ENCODE measurements at places on chromosomes 1 and 21.
A peak's percentile ranks its signal among the peaks of the same experiment; 100 is the strongest.

DNA sequence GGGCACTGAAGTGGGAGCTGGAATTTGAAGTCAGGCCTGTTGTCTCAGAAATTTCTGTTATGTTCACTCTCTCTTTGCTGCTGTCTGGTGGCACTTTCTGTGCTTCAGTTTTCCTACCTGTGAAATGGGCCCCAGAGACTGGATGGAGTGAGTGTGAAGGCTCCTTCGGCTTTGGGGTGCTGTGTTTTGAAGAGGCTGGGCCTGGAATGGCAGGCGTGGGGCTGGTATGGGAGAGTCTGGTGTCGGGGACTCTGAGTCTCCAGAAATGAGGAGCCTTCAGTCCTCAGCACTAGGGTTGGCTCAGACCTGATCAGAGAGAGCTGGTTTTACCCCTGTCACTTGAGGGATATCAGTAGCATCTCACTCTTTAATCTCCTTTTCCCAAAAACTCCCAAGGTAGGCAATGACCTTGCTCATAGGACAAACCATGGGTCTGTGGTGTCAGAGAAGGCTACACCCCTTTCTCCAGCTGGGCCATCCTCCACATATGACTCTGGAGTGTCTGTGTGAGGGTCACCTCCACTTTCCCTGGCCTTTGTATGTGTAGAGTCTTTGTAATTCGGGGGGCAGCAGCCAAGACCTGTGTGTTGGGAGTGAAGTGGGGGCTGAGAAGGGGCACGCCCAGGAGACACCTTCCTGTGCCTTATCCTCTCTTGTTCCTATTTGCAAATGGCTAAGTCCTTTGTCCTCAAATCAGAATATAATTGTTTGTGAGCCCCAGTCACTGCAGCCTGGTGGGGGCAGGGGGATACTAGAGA, 279.9 kb downstream of the PTPRU start:
- DNase-seq = no peak

GRCh38 chr1:67897270-67897949, 64.1 kb upstream of the GNG12 start:
- peak; percentile 69 for DNase-seq

- DNase-seq = peak; percentile 64
Measured at GRCh38 chr1:205630241-205630640, 1.6 kb downstream of the ELK4 start.

DNA sequence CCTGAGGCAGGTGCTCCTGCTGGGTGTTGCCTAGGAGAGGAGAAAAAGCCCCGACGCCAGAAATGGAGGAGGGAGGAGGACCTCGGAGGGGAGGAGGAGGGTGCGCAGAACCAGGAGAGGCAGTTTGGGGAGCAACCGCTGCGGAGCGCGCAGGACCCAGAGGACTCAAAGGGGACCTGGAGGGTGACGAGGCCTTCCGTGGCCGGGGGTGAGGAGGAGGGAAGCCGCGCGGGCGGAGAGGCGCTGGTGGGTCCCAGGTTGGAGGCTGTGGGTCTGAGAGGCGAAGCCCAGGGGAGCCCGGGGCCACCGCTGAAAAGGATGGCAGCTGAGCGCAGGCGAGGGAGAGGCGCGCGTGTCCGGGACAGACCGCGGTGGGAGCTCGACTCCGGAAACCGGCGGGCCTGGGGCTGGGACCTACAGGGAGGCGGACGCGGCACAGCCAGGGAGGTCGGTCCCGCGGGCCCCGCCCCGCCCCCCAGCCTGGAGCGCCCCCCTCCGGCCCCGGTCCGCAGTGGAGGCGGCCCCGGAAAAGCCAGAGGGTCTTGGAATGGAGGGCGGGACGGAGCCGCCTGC, 15.1 kb downstream of the RNF223 start:
- no peak for DNase-seq

DNA sequence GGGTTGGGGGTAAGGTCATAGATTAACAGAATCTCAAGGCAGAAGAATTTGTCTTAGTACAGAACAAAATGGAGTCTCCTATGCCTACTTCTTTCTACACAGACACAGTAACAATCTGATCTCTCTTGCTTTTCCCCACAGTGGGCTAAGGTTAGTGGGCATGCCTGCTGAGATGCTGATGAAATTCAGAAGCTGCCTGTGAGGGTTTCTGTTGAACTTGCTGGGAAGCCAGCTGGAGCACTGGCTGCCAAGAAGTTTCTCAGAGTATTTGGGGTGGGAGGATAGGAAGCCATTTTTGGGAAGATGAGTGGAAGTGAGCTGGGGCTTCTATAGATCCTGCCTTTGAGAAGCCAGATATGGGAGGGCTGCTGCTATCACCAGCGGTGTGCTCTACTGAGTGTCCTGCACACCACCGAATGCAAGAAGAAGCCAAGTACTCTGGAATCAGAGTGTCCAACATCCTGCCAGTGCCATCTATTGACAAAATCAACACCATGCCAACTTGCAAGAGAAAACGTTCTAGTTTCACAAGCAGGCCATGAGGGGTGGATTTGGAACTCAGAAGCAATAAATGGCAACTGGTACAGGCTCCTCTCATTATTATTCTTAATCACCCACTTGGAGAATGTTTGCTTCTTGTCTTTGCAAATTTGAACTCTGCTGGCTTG, 102.7 kb downstream of the PTPRU start:
- DNase-seq = no peak

DNA sequence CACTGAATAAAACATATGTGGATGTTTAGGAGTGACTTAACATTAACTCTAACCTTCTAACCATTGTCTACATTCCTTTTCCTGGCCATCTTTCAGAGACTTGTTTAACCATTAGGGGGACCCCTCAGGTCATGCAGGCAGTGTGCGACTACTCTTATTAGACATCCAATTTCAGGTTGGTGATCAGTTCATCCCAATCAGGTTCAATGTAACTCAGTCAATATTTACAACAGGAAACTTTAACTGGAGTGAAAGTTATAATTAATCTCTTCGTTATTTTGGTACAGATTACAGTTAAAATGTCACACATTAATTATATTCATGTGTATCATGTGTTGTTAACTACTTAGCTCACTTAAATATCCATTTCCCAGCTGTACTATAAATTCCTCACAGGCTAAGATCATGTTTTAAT, 68.8 kb upstream of the RGS1 start:
- peak; percentile 65 for DNase-seq

DNA sequence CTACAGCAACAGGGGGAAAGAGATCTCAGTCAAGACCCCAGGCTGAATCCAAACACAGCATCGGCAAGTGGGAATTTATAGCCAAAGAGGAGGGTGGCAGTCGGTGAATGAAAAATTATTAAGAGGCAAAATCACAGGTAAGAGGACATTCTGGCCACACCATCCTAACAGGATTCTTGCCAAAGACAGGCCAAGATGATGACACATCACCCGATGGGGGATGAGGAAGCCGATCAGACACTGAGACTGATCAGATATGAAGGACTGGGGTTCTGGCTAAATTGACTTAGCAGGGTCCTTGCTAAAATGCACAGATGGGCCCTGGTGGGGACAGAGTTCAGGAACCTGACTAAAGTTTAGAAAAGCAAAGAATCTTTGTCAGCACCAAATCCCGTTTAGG, 402.2 kb downstream of the SMYD3 start:
- DNase-seq = no peak

DNA sequence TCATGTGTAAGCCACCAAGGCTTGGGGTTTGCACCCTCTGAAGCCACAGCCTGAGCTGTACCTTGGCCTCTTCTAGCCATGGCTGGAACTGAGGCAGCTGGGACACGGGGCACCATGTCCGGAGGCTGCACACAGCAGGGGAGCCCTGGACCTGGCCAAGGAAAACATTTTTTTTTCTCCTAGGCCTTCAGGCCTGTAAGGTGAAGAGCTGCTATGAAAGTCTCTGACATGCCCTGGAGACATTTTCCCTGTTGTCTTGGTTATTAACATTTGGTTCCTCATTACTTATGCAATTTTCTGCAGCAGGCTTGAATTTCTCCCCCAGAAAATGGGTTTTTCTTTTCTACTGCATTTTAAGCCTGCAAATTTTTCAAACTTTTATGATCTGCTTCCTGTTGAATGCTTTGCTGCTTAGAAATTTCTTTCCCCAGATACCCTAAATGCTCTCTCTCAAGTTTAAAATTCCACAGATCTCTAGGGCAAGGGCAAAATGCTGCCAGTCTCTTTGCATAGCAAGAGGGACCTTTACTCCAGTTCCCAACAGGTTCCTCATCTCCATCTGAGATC, 295.8 kb downstream of the LTN1 start:
- no peak for DNase-seq

- DNase-seq = no peak
Measured at GRCh38 chr1:99944192-99944591, 25.6 kb upstream of the SLC35A3 start.

DNA sequence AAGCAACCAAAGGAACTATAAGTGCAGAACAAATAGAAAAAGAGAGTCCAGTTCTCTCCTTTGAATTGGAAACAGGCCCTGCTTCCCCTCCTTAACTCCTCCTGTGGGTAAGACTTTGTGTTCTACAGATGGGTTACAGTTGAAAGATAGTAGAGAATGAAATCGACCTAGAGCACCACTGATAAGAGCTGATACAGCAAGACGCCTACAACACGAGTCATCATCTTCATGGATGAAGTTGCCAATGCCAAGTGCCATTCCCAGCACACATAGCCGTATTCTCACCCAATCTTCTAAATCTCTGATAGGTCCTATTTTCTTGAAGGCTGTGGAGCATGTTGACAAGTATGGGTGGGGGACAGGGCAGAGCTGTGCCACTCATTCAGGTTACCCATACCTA, 99.8 kb upstream of the CAMK1G start:
- no peak for DNase-seq

- DNase-seq = no peak
Measured at GRCh38 chr1:32411261-32411660, 17.0 kb upstream of the BSDC1 start.

DNA sequence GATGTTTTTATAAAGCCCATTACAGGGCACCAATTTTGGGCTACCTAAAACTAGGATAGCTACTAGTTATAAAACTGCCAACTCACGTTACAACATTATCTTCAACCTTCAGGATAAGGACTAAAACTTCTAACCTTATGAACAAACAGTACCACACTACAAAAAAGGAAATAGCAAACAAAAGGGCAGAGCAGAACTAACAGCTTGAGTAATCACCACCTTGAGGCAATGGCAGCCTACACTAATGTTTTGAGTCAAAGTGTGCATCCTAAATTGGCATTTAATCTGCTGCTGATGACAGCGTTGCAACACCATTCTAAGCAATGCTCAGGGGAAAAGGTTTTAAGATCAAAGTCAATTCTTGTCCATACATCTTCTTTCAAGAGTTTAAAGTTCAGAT, 27.2 kb downstream of the PTP4A2 start:
- no peak for DNase-seq

DNA sequence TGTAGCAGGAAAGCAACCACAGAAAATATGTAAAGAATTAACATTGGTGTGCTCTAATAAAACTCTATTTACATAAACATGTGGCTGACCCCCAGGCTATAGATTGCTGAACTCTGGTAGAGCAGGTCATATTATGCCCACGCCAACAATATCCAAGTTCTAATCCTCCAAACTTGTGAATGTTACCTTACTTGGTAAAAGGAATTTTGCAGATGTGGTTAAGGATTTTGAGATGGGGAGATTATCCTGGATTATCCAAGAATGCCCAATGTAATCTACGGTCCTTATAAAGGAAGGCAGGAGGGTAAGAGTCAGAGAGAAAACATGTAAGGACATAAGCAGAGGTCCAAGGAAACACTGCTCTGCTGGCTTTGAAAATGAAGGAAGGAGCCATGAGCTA, 201.0 kb downstream of the USH2A start:
- no peak for DNase-seq

GRCh38 chr21:25396135-25396711, 211.1 kb downstream of the MRPL39 start:
- no peak for DNase-seq

DNA sequence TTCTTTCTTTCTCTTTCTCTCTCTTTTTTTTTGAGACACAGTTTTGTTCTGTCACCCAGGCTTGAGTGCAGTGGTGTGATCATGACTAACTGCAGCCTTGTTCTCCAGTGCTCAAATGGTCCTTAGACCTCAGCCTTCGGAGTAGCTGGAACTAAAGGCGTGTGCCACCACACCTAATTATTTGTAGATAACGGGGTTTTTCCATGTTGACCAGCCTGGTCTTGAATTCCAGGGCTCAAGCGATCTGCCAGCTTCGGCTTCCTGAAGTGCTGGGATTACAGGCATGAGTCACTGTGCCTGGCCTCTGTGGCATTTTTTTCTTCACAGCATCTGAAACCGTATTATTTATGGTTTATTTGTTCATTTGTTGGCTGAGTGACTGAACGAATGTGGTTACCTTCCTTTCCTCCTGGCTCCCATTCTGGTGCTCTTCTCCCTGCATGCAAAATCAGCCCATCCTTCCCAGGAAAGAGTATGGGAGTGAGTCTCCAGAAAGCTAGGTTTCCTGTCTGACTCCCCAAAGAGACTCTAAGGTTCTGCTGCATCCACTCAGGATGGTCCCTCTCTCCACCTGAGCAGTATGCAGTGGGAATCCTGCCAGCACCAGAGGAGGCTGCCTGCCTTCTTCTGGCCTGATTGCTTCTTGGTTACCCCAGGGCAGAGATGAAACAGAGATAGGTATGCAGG, 155.0 kb upstream of the BEND5 start:
- DNase-seq = peak; percentile 76

GRCh38 chr1:40411843-40412242, 38.3 kb downstream of the SMAP2 start:
- no peak for DNase-seq

DNA sequence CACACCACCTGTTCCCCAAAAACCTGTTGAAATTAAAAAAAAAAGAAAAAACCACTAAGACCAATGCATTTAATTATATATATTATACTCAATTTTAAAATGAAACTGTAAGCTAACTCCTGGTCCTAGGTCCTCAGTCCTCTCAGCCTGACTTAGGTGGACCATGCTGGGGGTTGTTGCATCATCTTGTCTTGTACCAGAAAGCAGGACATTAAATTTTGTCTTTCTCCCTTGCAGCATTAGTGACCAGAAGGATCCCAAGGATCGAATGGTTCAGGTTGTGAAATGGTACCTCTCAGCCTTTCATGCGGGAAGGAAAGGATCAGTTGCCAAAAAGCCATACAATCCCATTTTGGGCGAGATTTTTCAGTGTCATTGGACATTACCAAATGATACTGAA, 97.6 kb downstream of the NRDC start:
- no peak for DNase-seq

GRCh38 chr1:225882694-225883615, 775 bp upstream of the TMEM63A start:
- DNase-seq = peak; percentile 36

- DNase-seq = no peak
Measured at GRCh38 chr21:45162115-45162514, 87.7 kb downstream of the ADARB1 start.

- no peak for DNase-seq
Measured at GRCh38 chr21:23690316-23690715, 1917.0 kb downstream of the MRPL39 start.

- no peak for DNase-seq
Measured at GRCh38 chr1:117371441-117372151, 4.3 kb downstream of the MAN1A2 start.

Measured in astrocyte of the spinal cord (primary cell).